ENCODE measurements at places on chromosomes 1 and 21. TPM values are rescaled to one million over a fixed set of nuclear protein-coding genes. Genes with fewer than 3 reads are reported as not detected.

Gene CDK18
- total RNA-seq: 0.28 TPM

Gene CPTP
- total RNA-seq: 3.1 TPM

Gene EDN2
- total RNA-seq: not detected

Gene MRAP
- total RNA-seq: not detected

Gene MATN1
- total RNA-seq: 0.56 TPM

Gene PLA2G2F
- not detected for total RNA-seq

Gene NFASC
- 0.28 TPM for total RNA-seq

Gene C1QC
- not detected for total RNA-seq

Data from IMR-90 (cell line).